ENCODE measurements at places on chromosomes 5 and 9.

DNA sequence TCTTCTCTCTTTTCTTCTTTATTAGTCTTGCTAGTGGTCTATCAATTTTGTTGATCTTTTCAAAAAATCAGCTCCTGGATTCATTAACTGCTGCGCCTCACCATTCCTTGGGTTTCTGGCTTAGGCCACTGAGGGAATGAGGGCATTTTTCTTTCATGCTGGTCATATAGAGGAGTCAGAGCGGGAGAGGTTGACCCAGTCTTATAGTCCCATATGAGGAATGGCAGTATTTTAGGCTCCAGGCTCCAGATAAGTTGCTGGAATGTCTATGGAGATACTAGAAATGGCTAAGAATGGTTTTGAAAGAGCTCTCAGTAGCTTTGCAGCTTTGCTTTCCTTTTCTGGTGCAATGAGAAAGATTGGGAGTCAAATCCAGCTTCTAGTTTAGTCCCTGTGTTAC lies 58.2 kb downstream of the GALNT10 start:
- DNase-seq = no peak

DNA sequence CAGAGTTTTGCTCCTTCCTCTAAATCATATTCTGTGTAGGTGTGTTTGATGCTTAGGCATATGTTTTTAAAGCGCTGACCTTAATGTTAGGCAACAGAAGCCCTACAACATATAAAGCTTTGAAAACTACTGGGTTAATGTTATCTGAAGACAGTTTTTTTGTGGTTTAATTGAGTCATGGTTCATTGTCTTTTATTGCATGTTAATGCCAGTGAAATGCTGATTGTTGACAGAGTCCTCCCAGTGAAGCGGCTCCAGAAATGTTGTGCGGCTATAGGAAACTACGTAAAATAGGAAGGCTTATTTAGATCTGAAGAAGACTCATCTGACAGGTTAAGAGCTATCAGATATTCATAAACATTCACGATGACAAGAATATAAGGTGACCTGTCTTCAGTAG lies 424.6 kb downstream of the CCDC171 start:
- DNase-seq = no peak

- DNase-seq = no peak
Observed at GRCh38 chr5:142896325-142897007, 126.3 kb downstream of the ARHGAP26 start.

GRCh38 chr5:157477814-157478494 lies 17.9 kb downstream of the NIPAL4 start:
- no peak for DNase-seq

DNA sequence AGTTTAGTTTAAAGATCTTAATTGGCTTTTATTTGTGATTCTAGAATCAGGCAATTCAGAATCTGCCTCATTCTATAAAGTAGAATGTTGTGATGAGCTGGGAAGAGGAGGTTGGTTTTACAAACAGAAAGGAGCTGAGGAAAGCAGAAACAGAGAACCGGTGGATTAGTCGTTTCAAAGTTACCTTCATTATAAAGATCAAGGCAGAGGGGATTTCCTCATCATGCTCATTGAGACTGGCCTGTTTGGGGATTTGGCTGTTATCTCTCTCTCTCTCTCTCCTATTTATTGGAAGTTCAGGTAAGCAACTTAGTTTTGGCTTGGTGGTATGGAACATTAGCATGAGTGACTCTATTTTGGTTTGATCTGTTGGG lies 134.0 kb downstream of the GCNT1 start:
- DNase-seq = no peak

DNA sequence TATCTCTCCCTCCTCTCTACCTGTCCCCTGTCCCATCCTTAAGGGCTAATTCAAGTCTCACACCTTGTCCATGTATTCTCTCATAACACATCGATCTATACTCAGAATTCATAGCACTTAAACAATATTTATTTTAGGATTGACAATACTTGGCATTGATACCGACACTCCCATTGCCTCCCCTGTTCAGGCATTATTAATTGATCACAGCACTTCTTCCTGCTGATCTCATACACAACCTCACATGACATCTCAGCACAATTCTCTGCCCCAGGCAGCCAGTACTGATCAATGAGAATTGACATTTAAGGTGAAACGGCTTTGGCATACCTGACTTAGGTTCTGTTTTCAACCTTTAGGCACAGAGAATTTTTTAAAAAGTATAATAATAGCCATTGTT lies 582.4 kb upstream of the BRINP1 start:
- no peak for DNase-seq

- DNase-seq = no peak
Observed at GRCh38 chr9:121826711-121827110, 175.3 kb downstream of the DAB2IP start.

DNA sequence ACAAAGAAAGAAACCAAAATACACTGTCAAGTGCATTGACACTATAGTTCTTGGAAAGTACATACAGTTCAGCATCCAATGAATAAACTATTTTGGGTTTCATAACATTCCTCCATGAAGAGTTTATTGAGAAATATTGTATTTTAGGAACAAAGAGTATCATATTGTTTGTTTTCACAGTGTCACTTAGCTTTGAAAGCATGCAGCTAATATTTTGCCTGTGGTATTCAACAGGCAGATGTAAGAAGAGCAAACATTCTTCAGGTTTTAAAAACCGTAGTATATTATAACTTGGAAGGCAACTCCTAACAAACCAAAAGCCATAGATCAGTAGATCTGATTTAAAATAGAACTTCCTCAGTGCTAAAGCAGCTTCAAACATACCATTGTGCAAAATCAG lies 4.5 kb downstream of the PRELID2 start:
- DNase-seq = no peak

- DNase-seq = no peak
Observed at GRCh38 chr5:38445374-38446028, 110.9 kb downstream of the LIFR start.

GRCh38 chr9:33211695-33212393 lies 28.1 kb upstream of the SPINK4 start:
- no peak for DNase-seq

DNA sequence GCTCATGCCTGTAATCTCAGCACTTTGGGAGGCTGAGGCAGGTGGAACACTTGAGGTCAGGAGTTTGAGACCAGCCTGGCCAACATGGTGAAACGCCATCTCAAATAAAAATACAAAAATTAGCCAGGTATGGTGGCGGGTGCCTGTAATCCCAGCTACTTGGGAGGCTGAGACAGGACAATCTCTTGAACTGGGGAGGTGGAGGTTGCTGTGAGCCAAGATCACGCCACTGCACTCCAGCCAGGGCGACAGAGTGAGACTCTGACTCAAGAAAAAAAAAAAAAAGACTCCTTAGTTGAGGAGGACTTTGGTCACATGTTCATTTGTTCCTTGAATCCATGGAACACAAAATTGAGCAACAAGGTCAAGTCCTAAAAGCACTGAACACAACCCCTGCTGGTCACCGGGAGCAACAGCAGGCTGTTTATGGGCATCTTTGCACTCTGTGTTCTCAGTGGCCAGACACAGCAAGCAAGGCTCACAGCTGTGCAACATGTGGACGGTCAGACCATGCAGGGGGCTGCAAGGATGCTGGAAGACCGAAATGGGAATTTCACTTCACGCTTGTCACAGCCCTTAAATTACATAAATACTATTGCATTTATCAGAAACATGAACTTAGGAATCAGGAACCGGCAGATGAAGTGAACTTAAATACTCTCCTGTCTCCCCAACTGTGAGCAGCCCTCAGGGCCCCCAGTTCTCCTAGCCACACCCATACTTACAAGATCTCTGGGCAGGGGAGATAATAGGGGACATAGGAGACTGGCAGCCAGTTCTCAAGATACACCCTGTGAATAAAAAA lies 2.8 kb downstream of the GBGT1 start:
- no peak for DNase-seq

DNA sequence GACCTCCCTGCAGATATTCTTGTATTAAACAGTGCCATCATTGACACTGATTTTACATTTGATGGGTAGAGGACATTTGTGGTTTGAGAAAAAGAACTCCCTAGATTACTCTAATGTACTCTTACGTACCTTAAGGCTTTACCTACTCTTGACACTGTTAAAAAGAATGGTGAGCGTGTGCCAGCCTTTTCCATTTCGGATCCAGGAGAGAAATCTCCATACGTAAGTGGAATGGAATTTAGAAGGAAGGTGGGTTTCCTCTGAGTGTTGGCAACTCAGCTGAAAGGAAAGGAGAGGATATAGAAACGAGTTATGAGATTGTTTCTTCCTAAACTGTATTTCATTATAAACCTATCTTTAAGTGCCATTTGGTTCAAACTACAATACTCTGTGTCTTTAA lies 40.9 kb downstream of the TNPO1 start:
- no peak for DNase-seq

DNA sequence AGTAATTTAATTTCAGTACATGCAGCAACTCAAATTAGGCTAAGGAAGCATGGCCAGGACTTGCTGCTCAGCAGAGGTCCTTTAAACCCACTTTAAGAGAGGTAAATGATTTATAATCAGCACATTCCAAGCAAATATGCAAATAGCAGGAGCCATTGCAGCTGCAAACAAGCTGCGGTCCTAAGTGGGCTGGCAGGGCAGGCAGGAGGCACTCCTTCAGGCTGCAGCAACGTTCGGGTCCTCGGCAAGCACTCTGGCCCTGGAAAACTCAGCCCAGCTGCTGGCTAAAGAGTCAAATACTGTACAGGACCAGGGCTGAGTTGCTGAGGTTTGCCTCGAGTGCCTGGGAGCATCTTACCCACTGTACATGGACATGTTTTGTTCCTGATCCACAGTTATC lies 126.9 kb downstream of the FSTL4 start:
- no peak for DNase-seq

GRCh38 chr5:158812408-158812807 lies 287.3 kb downstream of the EBF1 start:
- peak; percentile 19 for DNase-seq

DNA sequence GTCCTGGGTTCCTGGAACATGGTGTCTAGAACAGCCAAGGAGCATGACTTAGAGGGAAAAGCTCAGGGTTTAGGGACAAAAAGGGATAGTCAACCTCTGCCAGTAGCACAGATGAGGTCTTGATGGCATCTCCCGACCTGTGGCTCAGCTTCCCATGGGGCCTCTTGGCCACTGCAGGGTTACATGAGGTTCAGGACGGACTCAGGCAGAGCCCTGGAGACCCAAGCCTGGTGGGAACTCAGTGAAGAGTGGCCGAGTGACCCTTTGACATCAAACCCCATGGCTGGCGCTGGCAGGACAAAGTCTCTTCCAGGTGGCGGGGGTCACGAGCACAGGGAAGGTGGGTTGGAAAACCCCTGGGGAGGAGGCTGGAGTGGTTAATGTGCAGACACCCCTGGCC lies 57.8 kb downstream of the MTRR start:
- no peak for DNase-seq

DNA sequence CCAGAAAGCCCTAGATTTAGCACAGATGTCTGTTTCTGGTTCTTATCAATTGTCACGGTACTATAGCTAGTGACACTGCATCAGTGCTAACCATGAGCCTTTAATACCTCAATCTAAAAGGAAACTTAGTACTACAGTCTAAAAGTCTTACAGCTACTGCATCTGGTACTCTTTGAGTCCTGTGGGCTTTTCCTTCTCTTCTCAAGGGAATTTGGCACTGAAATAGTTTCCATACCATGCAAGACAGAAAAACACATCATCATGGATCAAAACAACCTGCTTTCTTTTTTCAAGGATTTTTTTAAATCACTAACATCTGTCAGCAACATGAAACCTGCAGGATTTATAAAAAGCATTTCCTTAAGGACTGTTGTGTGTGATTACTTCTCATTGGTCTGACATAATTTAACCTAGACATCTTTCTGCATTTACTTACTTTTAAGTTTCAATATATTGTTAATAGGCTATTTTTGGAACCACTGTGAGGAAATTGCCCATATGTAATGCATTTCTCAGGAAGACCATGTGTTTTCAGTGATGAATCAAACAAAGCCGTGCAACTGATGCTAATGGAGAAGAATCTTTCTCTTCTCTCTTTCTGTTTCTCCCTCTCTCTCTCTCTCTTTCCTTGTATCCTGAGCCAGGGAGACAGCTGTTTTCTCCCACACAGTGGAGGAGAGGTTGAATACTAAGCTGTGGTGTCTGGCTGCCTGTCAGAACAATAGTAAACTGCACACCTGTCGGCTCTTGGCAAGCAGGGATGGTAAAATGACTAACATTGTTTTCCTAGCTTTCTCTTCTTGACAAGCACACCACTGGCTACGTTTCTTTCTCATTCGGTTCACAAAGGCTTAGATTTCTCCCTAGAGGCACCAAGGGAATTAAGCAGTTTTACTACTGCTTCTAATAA lies 273.4 kb downstream of the CSNK1G3 start:
- DNase-seq = no peak

GRCh38 chr5:179679014-179679674 lies 1.7 kb downstream of the CBY3 start:
- peak; percentile 46 for DNase-seq

- DNase-seq = no peak
Observed at GRCh38 chr9:2066312-2067273, 51.4 kb downstream of the SMARCA2 start.

DNA sequence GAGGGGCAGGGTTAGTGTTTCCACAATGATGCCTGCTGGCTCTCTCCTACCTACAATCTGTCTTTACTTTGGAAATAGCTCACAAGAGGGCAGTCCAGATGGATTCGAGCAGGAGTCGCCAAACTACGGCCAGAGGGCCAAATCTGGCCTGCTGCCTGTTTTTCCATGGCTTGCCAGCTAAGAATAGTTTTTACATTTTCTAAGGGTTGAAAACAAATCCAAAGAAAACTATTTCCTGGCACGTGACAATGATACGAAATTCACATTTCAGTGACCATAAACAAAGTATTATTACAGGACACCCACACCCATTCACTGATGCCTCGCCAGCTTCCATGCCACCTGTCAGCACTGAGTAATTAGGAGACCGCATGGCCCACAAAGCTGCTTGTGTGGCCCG lies 162.9 kb upstream of the WWC1 start:
- DNase-seq = no peak

DNA sequence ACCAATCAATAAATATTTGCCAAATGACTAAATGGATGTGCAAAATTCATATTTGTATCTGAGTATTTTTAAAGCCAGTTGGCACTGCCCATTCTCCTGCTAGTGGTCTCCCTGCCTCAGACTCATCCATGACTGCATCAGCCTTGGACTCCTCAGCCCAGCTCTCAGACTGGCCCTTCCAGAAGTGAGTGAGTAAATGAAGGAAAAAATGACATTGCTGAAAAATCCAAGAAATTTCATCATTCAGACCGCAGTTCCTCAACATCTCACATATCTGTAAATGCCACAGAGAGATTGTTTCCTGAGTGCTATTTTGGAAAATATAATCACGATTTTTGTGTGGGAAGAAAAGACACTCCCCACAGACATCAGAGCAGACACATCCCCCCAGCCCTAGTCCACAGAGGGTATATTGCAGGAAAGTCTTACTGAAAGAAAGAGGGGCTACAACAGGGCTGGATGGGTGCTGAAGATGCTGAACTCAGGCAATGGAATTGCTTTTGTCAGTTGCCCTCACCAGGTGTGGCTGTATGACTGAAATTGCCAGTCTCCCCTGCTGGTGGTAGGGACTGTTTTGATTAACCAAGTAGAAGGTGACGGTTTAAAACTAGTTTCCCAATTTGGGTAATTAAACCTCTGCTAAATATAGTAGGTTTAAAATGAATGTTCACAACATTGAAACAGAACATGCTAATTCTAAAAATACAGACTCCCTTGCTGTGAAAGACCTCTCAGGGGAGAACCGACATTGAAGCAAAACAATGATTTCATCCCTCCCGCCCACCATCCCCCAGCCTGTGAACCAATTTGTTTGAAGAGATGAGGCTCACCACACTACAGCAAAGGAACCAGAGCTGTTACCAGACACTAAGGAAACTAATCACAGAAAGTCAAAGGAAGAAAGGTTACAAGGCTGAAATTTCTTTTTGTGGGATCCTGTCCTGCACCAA lies 158.8 kb downstream of the DEPDC1B start:
- DNase-seq = no peak

All from stimulated activated CD4-positive, alpha-beta T cell treated with anti-CD3 and anti-CD28 coated beads, Interleukin-1b, Interleukin-23, amount 100 ng/mL, for 1 hour (primary cell).